ENCODE measurements at places on chromosomes 3 and 15.

DNA sequence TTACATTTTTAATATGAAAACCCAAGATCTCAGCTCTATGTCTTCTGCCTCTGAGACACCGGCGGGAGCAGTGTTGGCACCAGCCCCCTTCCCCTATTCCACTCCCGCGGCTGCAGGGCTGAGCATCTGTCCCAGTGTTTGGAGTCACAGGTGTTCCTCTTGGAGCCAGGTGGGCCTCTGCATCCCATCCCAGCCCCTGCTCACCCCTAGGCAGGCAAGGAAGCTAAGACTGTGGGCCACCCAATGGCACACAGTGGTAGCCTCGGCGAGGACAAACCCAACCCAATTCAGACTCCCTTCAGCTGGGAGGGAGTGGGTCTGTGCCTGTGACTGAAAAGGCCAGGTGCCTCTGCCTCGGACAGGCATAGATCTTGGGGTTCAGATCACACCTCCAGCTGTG lies 3.1 kb downstream of the CHST13 start:
- DNase-seq, result no peak

GRCh38 chr3:153313302-153313965 lies 151.4 kb downstream of the RAP2B start:
- no peak for DNase-seq

- DNase-seq, result no peak
These were observed 148.1 kb downstream of the NEK11 start for GRCh38 chr3:131174752-131175151.

DNA sequence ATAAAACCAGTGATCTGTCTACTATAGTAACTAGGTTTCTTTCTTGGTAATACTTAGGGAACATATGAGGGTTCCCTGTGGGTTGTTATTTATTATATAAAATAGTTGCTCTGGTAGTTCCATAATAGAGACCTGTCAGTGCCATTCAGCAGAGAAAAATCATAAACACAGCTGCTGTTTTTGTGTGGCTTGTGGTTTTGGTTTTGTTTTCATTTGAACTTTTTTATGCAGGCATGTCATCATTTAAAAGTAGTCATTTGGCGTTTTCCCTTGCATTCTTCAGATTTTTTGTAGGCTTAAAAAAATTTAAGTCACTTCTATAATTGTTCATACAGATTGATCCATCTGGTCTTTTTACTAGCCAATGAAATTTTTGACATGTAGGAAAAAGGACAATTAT lies 47.9 kb downstream of the PIK3CA start:
- peak; percentile 4 for DNase-seq

- DNase-seq, result no peak
These were observed 53.9 kb downstream of the TOP2B start for GRCh38 chr3:25610779-25611178.

DNA sequence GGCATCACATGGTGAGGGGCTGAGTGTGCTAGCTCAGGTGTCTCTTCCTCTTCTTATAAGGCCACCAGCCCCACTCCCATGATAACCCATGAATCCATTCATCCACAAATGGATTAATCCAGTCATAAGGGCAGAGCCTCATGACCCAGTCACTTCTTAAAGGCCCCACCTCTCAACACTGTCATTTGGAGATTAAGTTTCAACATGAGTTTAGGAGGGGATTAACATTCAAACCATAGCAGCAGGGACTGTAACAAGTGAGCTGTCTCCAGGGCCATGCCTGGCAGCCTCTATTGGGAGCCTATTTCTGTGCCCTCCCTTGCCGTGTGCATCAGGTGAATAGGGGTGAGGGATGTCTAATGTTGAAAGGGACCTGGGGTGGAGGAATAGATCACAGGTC lies 77.5 kb downstream of the CHRD start:
- no peak for DNase-seq

GRCh38 chr3:39290255-39290654 lies 10.4 kb upstream of the CX3CR1 start:
- DNase-seq, result no peak

GRCh38 chr3:9732080-9732739 lies 675 bp downstream of the BRPF1 start:
- no peak for DNase-seq

DNA sequence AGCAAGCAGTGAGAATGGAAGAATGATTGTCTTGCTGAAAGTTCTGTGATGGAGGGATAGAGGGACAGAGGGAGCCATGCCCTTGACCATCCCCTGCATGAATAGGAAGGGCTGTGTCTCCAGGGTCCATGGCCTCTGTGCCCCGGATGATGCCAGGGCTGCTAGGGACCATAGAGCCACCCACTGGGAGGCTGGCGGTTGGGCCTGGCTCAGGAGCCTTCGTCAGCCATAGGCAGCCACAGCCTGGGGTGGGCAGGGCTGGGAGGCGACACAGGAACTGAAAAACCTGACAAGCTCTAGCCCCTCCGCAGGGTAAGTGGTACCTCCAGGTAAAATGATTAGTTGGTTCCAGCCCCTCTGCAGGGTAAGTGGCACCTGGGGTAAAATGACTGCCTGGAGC lies 19.1 kb upstream of the LAMP3 start:
- no peak for DNase-seq

DNA sequence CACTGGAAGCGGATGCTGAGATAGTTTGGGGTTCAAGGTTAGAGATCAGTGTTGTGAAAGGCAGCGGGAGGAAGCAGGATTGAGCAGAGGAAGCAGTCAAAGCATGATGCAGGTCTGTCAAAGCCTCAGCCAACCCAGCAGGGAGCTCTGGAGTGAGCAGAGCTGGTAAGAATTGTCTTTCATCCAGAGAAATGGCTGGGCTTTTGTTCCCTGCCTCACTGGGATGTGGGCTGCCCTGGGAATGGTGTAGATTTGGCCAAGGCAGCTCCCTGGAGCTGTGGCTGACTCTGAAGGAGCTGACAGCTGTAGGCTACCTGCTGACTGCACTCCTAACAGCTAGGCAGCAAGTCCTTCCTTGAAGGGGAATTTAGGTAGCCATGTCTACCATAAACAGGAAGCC lies 61.9 kb upstream of the STXBP5L start:
- DNase-seq, result no peak

DNA sequence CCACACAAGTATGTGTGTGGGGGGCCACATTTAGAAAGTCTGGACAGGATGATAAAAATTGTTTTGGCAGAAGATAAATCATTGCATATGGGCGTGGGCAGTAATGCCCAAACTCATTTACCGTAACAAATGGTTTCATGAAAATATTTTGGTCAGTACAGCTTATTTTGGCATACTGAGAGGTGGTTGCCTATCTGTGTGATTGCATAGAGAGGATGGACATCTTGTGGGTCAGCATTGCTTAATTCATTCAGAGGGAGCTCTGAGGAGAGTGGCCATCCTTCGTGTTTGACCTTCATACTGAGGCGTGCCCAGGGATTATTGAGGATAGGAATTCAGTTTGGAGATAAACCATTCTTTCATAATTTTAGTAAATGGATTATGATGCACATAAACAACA lies 162.5 kb downstream of the GAP43 start:
- DNase-seq, result no peak

GRCh38 chr15:28996953-28997352 lies 111.2 kb downstream of the APBA2 start:
- no peak for DNase-seq

Measured in T follicular helper cell (primary cell).